A549 treated with CpdA at 1 μM for 4 hours (cell line): ENCODE measurements at places on chromosomes 12 and 14. TPM values are rescaled to one million over a fixed set of nuclear protein-coding genes. Genes with fewer than 3 reads are reported as not detected.

SLC6A15 gene
- 2.4 to 3.9 TPM (median 3.1 TPM) in 5 replicates for total RNA-seq

SCN8A gene
- total RNA-seq: 1.2 to 2.5 TPM (median 1.8 TPM) in 5 replicates

PLD4 gene
- 0.13 to 0.39 TPM (median 0.21 TPM) in 5 replicates for total RNA-seq

SLC5A8 gene
- total RNA-seq: not detected in 5 replicates
